ENCODE measurements at places on chromosomes 3 and 15. TPM values are rescaled to one million over a fixed set of nuclear protein-coding genes. Genes with fewer than 3 reads are reported as not detected.

The SEMA6D gene
- 13.4 TPM for total RNA-seq

The SPTBN5 gene
- 0.26 TPM for total RNA-seq

The GOLGA8S gene
- under 0.01 TPM for total RNA-seq

The TGM4 gene
- not detected for total RNA-seq
